ENCODE measurements at places on chromosomes 16 and 17.

- no peak for DNase-seq
Observed at GRCh38 chr16:349211-349610, 3.3 kb downstream of the AXIN1 start.

DNA sequence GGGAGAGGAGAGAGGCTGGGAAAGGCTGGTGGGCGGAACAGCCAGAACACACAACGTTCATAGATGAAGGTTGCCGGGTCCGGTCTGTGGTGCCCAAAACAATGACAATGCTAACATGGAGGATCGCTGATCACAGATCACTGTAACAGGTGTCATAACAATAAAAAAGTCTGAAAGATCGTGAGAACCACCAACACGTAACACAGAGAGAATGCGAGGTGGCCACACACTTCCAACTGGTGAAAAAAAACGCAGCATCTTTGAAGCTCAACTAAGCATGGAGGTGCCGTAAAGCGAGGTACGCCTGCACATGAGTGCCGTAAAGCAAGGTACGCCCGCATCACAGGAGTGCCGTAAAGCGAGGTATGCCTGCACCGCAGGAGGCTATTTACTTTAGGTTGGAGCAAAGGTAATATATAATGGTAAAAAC, 42.3 kb downstream of the ABR start:
- no peak for DNase-seq

DNA sequence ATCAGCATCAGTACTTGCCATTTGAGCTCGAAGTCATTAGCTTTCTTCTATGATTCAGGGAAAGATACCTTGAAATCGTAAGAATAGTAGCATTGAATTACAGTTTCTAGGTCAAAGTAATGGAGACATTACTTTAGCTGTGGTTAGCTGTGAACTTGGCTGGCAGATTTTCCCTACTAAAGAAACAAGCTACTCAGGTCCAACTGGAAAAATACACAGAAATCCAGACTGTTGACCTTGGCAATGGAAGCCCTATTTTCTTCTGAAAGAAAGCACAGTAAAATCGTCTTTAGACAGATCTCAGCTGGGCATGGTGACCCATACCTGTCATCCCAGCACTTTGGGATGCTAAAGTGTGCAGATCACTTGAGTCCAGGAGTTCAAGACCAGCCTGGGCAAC, 13.4 kb upstream of the DNAJA2 start:
- DNase-seq, result no peak

DNA sequence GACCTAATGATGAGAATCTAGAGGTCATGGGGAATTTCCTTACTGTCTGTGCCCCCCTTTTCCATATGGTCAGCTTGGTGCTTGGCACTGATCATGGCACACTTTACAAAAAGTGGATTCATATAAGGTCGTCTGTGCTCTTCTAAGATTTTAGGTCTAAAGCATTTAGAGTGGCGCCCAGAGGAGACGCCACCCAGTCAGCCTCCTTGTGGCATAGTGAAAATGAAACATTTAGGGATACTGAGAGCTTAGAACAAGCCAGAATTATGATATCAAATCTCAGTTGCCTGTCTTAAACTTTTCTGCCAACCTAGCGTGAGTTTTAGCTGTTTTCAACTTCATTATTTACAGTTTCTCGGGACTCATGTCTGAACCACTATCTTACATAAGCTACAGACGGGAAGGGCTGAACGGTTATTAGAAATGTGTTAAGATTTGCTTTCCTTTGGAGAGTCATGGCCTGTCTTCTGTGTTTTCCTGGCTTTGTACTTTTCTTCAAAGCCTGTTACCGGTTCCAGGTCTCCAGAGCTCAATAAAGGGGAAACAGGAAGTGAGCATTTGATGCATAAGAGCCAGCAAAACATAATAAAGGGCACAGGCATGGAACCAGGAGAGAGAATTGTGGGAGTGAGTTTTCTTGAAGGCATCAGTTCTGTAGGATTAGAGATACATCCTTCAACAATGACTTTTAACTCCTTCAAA, 13.7 kb downstream of the ZNRF1 start:
- DNase-seq, result no peak

DNA sequence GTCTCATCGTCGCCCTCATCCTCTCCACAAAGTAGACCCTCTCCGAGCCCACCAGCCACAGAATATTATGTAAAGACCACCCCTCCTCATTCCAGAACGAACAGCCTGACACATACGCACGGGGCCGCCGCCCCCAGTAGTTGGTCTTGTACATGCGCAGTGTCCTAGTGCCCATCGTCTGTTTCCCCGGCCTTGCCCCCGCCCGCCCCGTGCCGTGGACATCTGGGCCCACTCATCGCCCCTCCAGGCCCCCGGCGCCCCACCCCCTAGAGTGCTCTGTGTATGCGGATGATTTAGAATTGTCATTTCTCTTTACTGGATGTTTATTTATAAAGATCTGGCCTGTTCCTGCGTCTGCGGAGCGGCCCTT, 475 bp upstream of the AMDHD2 start:
- no peak for DNase-seq

GRCh38 chr16:89696670-89697128, 4.8 kb downstream of the SPATA2L start:
- no peak for DNase-seq

DNA sequence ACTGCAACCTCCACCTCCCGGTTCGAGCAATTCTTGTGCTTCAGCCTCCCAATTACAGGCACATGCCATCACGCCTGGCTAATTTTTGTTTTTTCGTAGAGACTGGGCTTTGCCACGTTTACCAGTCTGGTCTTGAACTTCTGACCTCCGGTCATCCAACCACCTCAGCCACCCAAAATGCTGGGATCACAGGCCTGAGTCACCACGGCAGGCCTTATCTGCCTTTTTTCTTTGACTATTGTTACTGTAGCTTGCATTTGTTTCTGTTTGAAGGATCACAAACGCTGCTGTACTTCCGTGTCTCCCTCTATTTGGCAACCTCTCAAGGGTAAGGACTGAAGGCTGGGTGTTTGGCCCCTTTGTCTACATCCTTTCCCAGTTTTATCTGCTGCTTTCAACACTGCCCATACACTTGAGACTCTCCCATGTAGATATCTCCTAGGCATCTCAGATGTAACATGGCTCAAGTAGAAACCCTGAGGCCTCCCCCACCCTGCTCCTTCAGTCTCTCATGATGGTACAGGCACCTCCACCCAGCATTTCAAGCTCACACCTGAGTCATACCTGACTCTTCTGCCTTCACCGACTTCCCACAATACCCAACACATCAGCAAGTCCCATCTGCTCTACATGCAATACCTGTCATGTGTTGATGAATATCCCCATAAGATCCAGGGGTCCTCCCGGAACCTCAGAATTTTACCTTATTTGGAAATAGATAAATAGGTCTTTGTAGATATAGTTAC, 219.0 kb downstream of the CPPED1 start:
- DNase-seq, result no peak

GRCh38 chr17:51869387-51869786, 289.1 kb downstream of the CA10 start:
- DNase-seq, result no peak

DNA sequence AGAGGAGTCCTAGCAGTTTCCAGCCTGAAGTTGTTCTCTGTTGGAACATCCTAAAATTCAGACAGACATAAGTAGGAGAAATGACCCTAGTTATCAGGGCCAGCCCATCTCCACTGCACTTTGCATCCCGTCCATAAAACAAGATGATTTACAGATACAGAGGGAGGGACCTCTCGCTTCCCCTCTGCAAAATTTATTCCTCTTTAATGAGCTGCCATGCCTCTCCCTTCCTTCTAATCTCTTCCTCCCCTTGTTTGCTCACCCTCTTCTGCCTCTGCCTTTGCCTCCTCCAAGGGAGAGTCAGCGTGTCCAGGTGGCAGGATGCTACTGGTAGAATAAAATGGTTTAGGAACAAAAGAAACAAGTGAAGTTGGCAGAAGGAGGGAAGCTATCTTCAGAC, 351.3 kb downstream of the SOX9 start:
- no peak for DNase-seq

- no peak for DNase-seq
Observed at GRCh38 chr16:50735629-50736122, 6.2 kb upstream of the CYLD start.

DNA sequence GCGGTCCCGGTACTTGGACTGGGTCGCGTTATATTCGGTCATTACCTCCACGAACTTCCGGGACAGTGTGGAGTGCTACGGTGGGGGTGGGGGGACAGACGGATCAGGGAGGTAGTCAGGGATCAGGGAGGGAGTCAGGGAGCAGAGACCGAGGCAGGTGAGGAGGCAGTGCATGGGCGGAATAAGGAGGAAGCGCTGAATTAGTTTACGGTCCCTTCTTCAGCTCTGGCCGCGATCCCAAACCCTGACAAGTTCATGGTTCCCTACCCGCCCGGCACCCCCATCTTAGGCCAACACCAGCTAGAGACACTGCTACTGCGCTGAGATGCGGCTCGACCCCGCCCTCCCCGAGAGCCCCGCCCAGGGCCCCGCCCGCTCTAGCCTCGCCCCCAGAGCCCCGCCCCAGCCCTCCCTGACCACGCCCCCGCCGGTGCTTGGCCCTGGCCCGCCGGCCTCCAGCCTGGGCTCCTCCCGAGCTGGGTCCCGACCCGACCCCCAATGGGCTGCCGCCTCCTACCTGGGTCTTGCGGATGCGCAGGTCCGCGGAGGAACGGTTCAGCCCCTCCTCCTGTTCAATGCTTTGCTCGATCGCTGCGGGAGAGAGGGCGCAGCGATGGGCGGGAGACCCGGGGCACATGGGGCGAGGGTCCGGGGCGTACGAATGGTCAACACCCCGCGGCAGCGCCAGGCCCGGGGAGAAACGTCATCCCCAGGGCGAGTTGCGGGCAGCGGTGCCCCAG, 12.1 kb downstream of the HSD3B7 start:
- DNase-seq, result peak; percentile 14

GRCh38 chr17:73803964-73804435, 159.8 kb upstream of the SDK2 start:
- DNase-seq, result no peak

GRCh38 chr16:27154705-27155521, 48.4 kb upstream of the KDM8 start:
- DNase-seq, result no peak

- DNase-seq, result no peak
Observed at GRCh38 chr17:30316736-30317135, 17.1 kb downstream of the TMIGD1 start.

- no peak for DNase-seq
Observed at GRCh38 chr16:17379121-17379571, 91.6 kb downstream of the XYLT1 start.

DNA sequence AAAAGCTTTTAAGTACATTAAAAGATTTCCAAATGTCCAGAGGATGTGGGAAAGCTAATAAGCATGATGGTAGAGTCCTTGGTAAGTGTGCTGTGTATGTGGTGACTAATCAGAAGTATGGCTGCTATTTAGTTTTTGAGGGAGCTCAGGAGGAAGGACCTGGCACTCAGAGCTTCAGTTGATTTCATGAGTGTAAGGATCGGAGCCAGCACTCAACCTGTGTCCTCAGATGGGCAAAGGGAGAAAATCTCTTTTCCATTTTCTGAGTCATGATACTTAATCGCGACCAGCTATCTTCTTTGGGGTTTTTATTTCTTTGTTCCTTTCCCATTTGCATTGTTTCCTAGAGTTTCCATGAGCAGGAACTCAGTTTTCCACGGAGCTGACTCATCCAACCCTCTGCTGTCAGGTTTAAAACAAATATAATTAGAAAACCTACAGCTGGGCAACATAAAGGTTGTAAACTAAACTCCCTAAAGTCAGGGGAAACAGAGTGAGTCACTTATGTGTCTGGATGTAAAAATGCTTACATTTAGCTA, 125.4 kb downstream of the MAP2K6 start:
- DNase-seq, result no peak

- peak; percentile 65 for DNase-seq
Observed at GRCh38 chr17:82212331-82213250, at the start of gene CCDC57. CCDC57 (minus strand) TSS chr17:82212842; CDS start chr17:82201944, 10,898 bp downstream.

DNA sequence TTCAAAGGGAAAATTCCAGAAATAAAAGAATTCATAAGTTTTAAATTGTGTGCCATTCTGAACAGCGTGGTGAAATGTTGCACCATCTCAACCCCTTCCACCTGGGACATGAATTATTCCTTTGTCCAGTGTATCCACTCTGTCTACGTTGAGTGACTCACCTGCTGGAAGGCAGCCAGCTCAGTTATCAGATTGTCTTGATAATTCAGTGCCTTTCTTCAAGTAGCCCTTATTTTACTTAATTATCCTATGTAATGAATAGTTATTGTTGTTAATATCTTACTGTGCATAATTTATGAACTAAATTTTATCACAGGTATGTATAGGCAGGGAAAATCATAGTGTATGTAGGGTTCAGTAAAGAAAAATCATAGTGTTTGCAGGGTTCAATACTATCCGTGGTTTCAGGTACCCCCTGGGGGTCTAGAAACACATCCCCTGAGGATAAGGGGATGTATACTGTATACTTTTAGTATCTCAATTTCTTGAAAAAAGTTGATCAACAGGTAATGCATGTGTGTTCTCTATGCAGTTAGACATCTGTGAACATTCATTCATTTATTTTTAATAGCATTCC, 7.7 kb upstream of the PCTP start:
- DNase-seq, result no peak

DNA sequence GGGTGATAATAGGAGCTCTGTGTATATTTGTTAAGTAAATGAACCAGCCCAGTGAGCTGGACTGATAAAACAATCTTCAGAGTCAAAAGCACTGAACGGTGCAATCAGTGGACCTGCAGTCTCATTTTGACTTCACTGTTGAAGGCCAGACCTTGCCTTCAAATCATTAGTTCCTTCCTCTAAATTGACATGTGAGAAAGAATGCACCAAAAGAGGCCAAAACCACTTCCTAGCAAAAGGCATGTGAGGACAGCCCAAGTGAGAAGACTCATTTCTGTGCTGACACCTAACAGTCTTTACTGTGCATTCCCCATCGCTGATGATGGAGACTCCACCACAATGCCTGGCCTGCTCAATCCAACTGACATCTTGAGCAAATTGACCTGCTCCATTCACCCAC, 10.6 kb downstream of the GTF3C1 start:
- DNase-seq, result no peak

GRCh38 chr16:49058382-49058781, 223.3 kb downstream of the CBLN1 start:
- DNase-seq, result no peak

- peak; percentile 44 for DNase-seq
Observed at GRCh38 chr16:84585886-84586285, 32.0 kb downstream of the COTL1 start.

DNA sequence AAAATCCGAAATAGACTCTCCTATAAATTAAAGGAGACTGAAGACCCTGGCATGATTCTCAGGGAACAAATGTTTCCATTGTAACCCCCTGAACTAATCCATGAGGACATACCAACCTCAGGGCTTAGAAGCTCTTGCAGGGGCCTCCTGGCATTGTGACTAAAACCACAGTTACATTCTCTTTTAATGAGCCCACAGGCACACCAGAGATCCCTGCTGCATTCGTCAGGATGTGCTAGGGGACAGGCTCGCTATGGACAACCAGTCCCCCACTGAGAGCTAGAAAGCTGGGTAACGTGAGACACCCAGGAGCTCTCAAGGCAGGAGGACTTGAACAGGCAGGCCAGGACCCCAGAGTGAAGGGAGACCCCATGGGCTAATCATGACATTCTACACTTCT, 140.6 kb upstream of the TNRC6C start:
- no peak for DNase-seq
